ENCODE measurements at places on chromosomes 5 and 9.
A peak's percentile ranks its signal among the peaks of the same experiment; 100 is the strongest.

GRCh38 chr5:178371362-178372111, 138.9 kb upstream of the PHYKPL start:
- DNase-seq: no peak

DNA sequence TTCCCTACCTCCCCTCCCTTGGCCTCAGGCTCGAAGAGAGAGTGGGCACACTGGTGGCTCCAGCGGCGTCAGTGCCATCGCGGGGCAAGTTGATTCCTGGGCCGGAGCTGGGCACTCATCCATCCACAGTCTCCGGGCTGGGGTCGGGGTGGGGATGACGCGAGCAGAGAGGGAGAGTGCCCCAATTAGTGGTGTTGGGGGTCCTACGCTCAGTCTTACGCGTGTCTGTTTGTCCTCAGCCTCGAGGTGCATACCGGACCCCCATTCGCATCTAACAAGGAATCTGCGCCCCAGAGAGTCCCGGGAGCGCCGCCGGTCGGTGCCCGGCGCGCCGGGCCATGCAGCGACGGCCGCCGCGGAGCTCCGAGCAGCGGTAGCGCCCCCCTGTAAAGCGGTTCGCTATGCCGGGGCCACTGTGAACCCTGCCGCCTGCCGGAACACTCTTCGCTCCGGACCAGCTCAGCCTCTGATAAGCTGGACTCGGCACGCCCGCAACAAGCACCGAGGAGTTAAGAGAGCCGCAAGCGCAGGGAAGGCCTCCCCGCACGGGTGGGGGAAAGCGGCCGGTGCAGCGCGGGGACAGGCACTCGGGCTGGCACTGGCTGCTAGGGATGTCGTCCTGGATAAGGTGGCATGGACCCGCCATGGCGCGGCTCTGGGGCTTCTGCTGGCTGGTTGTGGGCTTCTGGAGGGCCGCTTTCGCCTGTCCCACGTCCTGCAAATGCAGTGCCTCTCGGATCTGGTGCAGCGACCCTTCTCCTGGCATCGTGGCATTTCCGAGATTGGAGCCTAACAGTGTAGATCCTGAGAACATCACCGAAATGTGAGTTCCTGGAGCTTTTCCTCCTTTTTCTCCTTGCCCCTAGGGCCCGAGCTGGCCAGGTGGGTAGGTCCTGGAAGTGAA, 861 bp downstream of the NTRK2 start:
- DNase-seq: peak; percentile 7

DNA sequence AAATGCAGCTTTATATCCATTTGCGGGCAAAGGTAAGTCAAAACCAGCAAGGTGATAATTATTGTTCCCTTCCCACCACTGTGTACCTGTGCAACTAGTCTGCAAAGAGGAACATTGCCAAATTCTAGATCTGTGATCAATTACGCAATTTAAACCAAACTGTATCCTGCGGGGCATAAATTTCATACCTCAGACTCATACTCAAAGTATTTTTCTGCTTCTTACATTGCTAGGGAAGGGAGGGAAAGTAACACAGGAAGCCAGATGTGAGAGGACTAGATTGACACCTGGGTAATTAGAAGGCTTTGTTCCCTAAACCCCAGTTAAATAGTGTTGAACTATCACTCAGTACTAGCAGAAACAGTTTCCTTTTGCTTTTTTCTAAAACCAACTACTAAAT, 240.2 kb upstream of the ZNF608 start:
- no peak for DNase-seq

GRCh38 chr9:127768698-127769097, 9.8 kb downstream of the SH2D3C start:
- DNase-seq: no peak

GRCh38 chr9:111023128-111023527, 15.1 kb downstream of the LPAR1 start:
- no peak for DNase-seq
